Type B pancreatic cell (in vitro differentiated cells): ENCODE measurements at places on chromosomes 7 and 10.

DNA sequence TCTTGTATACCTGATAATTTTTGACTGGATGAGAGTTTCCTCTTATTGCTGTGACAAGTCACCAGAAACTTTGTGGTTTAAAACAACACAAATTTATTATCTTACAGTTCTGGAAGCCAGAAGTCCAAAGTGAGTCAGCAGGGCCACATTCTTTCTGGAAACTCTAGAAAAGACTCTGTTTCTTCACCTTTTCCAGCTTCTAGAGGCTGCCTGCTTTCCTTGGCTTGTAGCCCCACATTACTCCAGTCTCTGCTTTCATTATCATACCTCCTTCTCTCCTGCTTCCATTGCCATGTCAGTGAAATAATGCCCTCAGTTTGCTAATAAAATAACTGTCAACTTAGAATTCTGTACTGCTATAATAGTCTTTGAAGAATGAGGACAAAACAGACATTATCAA lies 65.3 kb downstream of the VCL start:
- DNase-seq = no peak

DNA sequence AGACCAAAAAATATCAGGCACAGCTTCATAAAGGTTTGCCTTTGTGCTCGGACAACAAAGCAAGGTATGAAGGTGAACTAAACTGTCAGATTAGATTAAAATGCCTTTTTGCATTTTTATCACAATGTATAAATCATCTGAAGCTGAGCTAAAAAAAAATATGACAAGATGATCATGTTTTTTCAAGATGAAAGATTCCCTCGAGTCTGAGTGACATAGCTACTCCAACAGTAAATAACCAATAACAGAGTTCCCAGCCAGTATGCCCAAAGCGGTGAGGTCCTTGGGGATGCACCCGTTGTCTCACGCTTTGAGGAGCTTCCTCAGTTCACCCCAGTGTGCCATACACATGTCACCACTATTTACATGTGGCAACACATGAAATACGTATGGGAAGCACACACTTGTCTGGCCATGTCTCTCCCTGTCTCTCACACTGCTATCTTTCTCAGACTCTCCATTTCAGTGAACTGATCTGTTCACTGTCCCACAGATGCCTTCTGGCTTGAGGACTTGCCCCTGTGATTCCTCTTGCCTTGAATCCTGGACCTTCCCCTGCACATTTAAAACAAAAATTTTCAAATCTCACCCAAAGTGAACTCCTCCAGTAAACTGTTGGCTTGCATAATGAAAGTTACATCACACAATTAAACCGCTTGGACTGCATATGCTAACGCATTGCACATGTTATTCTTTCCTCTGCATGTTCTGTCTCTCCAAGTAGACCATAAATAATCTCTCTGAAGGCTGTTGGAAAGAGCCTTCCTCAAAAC lies 2.6 kb upstream of the PIK3CG start:
- DNase-seq = no peak

DNA sequence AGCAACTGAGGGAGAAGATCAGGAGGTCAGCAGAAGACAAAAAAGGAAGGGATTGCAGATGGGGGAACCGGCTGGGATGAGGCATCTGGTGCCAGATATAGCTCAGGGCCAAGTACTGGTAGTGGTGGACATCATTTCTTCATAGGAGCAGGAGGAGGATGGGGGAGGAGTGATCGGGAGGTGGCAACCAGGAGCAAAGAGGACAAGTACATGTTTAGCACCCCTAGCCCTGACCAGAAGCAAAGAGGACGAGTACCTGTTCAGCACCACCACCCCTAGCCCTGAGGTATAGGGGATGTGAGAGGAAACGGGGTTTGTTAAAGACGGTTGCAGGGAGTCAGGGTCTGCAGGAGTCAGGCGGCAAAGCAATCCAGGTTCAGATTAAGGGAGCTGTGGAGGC lies 84.5 kb upstream of the NPS start:
- no peak for DNase-seq

GRCh38 chr10:112951359-112952281 lies 1.6 kb downstream of the TCF7L2 start:
- peak; percentile 77 for DNase-seq

DNA sequence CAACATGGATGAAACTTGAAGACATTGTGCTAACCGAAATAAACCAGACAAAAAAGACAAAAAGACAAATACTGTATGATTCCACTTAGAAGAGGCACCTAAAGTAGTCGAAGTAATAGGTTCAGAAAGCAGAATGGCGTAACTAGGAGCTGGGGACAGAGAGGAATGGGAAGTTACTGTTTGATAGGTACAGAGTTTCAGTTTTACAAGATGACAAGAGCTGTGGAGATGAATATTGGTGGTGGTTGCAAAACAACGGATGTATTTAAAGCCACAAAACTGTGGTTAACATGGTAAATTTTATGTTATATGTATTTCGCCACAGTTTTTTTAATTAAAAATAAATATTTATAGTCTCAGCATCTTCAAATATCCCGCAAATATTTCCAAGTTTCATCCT lies 64.1 kb upstream of the DIP2C start:
- no peak for DNase-seq

- DNase-seq = no peak
Observed at GRCh38 chr7:131279044-131279443, 48.6 kb upstream of the MKLN1 start.

- no peak for DNase-seq
Observed at GRCh38 chr7:1883031-1883761, 213.1 kb downstream of the ELFN1 start.

GRCh38 chr7:123735539-123735938 lies 13.3 kb downstream of the WASL start:
- no peak for DNase-seq

- DNase-seq = no peak
Observed at GRCh38 chr7:139538881-139539635, 15.6 kb downstream of the CLEC2L start.

DNA sequence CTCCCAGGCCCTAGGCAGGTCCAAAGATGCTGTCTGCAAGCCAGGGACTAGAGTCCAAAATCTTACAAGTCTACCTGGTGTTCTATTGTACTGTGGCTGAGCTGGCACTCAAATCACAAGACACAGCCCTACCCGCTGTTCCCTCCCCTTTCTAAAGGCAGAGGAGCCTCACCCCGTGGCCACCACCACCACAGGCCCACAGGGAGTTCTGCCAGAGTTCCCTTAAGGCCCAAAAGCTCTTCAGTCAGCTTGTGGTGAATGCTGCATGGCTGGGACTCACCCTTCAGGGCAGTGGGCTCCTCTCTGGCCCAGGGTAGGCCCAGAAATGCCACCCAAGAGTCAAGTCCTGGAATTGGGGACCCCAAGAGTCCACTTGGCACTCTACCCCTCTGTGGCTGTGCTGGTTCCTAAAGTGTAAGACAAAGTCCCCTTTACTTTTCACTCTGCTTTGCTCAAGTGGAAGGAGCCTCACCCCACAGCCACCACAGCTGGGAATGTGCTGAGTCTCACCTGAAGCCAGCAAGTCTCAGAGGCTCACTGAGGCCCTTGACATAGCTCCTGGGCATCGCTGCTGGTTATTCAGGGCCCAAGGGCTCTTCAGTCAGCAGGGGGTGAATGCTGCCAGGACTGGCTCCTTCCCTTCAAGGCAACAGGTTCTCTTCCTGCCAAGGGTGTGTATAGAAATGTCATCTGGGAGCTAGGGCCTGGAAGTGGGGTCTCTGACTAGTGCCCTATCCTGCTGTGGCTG lies 48.8 kb upstream of the PSAP start:
- no peak for DNase-seq

DNA sequence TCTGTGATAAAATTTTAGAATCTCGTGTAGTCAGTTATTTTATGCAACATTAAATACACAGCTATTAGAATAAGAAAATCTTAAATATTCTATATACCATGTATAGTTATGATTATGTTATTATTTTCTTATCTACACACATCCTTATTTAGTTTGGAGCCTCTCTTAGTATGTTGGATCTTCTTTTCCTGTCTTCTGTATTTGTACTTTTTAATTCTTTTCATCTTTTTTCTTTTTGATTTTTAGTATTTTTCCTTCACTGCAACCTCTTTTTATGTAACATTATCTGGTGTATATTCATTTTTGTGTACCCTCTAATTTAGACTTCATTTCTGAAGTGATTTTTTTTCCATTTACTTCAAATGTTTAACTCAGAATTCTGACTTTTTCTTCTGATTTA lies 48.9 kb downstream of the ZMYND11 start:
- no peak for DNase-seq

DNA sequence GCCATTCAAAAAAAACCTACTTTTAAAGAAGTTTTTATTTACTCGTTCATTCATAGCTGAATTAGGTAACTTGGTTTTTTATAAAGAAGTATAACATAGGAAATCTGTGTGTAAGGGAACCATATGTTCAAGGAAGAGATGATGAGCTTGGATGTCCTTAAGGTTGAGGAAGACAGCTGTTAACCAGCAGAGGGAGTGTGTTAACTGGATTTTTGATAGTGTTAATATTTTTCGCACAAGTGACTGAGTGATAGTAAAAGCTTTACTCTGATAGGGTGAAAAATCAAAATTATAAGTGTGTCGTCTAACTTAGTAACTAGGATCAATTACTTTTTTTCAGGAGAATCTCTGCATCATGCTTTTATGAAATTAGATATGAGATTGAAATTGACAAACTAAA lies 134.7 kb downstream of the ARL5B start:
- no peak for DNase-seq

GRCh38 chr7:52410032-52410431 lies 625.4 kb upstream of the POM121L12 start:
- no peak for DNase-seq

DNA sequence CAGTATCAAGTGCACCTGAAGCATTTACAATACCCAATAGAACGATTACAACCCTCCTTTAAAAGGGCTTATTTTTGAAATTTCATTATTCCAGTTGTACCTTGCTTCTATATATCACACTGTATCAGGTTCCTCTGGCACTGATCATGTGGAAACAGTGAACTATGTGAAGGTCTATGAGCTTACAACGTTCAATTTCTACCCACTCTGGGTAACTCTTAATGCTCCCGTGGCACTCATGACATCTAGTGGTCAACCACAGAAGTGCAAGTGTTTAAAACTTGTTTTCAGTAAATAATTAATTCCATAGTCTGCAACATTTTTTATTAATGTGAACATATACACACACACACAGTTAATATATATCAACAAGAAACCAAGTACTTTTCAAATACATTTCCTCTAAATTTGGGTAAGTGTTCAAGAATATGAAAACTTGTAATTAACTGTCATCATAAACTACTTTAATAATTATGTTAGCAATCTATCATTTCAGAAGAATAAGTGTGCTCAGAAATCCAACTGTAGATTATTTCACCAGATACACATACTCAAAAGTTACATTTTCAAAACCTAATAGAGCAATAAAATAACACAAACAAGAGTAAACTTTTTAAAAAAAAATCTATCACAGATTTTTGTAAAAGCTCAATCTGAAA lies 61.0 kb downstream of the MPP7 start:
- DNase-seq = no peak

DNA sequence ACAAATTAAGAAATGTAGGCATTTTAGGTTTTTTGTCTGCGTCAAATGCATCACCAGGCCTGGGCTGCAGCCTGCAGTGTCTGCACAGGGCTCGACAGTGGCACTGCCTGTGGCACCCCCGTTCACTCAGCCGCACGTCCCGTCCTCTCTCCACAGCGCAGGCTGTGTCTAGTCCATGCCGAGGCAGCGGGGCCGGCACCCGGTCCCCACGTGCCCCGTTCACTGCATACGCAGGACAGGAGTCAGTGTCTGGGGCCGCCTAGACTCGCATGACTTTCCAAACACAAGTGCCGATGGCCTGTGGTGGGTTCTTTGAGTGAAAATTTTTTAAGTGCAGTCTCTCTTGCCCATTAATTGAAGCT lies 446.4 kb downstream of the PTPRN2 start:
- DNase-seq = no peak

- DNase-seq = no peak
Observed at GRCh38 chr10:3893901-3894563, 109.0 kb upstream of the KLF6 start.

DNA sequence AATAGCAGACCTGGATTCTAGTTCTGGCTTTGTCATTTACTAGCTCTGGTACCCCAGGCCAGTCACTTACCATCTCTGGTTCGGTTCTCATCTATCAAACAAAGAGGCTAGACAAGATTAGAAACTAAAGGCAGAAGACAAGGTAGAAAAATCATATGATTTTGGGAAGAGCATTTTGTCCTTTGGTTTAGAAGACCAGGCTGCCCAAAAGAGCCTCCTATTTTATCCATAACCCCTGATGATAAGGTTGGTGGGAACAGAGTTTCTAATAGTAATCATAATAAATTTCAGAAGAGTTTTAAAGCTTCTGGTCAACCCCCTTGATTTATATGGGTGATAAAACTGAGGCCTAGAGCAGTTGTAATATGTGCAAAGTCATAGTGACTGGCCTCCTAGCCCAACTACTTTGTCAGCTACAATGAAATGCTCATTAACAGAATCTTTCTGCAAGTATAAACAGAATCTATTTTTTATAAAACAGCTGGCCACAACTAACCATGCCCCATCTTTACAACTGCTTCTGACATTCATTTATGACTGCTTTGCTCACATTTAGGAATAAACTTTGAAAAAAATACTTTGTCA lies 23.4 kb downstream of the COX15 start:
- DNase-seq = no peak

DNA sequence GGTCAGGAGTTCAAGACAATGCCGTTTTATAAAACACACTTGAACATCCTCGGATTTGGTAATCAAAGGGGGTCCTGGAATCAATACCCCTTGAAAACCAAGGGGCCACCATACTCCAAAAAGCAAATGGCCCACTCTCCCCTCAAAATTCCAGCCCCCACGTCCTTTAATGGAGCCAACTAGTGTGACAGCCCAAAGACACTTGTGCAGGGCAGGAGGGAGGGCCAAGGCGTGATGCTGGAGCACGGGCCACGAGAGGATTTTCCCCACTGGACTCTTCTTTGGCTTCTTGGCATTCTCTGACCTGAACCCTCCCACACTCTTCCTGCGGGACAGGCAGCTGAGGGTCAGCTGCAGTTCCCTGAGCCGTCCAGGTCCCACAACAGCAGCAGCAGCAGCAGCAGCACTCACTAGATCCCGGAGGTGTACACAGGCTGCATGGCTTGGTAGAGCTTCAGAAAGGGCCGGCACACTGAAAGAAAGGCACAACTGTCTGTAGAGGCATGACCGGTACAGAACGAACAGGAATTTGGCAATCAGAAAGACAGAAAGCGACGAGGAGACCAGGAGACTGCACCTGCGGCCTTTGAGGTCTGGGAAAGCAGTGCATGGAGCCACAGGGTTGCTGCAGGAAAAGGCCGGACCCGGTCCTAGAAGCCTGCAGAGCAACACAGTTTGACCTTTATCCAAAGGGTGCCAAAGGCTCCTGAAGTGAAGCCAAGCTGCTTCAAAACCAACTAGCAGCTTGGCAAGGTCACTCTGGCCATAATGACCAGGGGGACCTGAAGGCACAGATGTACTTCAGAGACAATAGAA lies 168.2 kb downstream of the TNS3 start:
- no peak for DNase-seq

DNA sequence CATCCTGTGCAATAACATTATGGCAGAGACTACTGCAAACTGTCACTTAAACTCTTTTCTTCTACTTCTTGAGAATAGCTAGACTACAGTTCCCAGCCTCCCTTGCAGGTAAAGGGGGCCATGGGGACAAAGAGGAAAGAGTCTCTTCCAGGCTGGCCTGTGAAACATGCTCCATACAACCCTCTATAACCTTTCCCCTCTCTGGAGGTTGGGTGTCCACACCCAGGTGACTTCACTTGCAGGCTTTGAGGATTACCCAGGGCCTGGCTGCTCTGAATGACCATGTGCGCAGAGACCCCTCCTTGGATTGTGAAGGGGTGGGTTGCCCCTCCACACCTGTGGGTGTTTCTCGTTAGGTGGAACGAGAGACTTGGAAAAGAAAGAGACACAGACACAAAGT lies 84.1 kb downstream of the SEC61G start:
- DNase-seq = no peak
